NCI-H2171 treated with DMSO at 0.1 percent for 48 hours (cell line): ENCODE measurements at places on chromosomes 1 and 21.
A peak's percentile ranks its signal among the peaks of the same experiment; 100 is the strongest.

GRCh38 chr1:172394141-172394751, 26.2 kb upstream of the C1orf105 start:
- no peak for DNase-seq

GRCh38 chr1:84750110-84750730, 60.0 kb upstream of the SSX2IP start:
- DNase-seq: no peak

- no peak for DNase-seq
Observed at GRCh38 chr21:38228115-38228514, 28.7 kb upstream of the KCNJ15 start.

DNA sequence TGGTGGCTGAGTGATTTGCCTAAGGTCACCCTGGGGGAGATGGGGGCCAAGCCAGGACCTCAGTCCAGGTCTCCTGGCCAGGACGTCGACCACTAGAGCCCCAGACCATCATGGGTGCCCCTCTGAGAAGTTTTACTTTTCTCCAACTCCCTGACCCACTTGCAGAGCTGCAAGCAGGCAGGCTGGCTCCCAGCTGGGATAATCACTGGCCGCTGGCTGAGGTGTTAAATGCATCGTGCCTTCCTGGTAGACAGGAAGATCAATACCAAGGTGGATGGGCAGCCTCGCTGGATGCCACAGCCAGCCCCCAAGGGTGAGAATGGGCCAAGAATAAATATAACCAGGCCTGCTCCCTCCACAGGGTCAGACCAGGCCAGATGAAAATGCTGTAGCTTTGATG, 106.2 kb downstream of the EPHB2 start:
- DNase-seq: no peak

DNA sequence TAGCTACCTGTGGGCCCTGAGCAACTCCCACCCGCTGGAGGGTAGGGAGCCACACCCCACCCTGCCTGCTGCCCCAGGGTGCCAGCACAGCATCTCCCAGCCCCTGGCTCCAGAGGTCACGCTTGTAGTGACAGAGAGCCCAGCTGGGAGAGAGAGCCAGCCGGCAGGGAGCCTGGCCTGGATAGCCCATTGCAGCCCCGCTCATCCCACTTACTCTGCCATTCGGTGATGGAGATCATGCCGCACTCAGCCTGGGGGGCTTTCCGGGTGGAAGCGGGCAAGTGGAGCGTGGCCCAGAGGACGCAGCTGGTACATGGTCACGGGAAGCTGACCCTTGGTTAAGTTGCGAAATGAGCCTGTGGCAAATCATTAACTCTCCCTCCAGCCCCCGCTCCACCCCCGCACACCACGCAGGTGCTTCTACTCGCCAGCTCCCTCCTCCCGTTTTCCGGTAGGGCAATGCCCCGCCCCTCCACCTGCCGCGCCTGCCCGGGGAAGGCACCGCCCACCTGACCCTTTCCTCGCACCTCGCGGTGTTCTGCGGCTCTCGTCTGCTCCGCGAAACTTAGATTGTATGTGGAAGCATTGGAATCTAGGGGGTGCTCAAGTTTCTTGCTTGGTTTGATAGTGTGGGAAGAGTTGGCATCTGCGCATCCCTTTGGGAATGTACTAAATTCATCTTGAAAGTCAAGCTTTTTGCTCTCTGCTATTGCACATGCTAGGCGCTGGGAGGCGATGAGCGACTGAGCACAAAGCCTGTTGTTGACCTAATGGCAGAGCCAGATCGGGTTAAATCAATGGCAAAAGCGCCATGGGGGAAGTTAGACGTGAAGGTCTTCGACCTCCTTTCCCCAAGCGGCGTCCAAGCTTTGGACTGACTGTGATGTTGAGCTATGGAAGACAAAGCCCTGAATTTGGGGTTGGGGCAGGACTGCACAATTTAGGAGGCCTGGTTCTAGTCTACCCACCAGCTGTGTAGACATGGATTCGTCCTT, at the start of gene GOLT1A:
TSS of gene GOLT1A (minus strand) at position 321 of the 995 bp plus-strand sequence. CDS start at position 239, 82 bp downstream.
- DNase-seq: peak; percentile 74

DNA sequence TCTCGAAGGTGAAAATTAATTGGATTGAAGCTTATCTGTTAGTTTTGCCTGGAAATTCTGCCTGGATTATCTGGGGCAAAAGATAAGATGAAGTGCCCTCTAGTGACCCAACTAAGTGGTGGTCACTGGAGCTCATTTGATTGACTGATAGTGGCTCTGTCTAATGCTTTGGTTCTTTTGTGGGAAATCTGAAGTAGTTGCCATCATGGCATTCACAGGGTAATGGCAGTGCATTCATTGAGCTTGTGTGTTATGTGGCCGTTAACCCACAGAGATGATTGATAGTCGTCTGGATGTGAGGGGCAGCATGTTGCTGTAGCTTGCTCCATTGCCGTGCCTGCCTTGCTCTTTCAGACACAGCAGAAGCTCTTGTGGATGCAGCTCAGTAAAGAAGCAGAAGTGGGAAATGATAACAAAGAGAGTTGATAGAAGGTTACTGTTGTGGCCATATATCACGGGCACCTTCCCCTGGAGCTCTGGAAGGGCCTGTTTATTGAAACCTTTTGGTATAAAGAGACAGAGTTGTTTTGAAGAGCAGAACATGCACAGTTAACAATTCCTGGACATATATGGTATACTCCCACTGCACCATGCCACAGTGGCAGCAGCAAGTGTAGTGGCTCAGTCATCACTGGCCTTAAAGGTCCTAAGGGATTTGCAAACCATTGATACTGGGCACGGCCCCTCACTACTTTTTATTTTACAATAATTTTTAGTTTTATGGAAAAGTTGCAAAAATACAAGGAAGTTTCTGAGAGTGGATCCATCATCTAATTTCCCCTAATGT, 42.0 kb downstream of the CXADR start:
- no peak for DNase-seq

DNA sequence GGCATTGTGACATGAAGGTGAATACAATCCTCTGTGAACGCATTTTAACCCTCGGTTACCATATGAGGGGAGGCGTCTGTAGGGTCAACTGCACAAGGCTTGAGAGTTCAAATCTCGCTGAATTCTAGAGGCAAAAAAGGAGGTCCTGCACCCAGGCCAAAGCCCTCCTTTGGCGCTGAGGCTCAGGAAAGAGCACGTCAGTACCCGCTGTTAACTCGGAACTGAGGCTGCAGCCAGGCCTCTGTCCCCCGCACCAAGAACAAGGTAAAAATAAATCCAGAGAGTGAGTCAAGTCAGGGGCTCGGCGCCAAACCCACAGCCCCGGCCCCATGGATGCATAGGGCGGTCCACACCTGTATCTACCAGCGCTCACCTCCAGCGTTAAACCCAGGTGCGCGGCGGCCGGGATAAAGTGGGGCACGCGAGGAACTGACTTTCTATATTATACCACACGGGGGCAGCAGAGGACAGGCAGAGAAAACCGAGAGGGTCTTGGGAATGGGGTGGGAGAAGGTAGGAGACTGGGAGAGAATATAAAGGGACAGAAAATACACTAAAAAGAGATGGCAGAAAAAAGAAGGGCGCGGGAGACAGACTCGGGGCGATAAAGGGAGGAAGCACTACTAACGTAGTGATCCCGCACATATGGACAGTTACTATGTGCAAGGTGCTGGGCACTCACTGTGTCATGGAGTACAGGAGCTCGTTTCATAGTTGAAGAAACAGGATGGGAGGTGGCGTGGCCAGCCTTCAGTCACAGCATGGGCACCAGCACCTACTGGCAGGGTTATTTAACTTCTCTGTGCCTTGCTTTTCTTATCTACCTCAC, 54.9 kb downstream of the DMRTA2 start:
- DNase-seq: peak; percentile 82

- DNase-seq: no peak
Observed at GRCh38 chr1:206796981-206797402, 24.7 kb upstream of the IL10 start.

- no peak for DNase-seq
Observed at GRCh38 chr1:17371896-17372295, at the start of gene PADI6. PADI6 (plus strand) TSS chr1:17372196; CDS start chr1:17372246, 50 bp downstream.

DNA sequence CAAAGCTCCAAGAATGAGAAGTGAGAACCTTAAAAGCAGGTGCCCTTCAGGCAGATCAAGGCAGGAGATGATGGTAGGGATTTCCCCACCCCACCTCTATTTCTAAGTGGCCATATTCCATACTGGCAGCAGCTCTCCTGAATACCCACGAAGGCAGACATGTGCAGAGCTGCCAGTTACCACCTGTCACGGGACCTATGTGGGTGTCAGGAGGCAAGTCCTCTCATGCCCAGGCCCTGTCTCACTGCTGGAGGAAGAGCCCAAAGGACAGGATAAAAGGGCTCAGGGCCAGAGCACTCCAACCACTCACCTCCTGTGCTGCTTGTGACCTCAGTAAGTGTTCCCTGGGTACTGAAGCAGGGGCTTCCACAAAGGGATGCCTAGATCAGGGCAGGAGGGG, 721 bp upstream of the LCE1B start:
- no peak for DNase-seq

GRCh38 chr1:90274376-90274775, 279.5 kb downstream of the ZNF326 start:
- DNase-seq: no peak

DNA sequence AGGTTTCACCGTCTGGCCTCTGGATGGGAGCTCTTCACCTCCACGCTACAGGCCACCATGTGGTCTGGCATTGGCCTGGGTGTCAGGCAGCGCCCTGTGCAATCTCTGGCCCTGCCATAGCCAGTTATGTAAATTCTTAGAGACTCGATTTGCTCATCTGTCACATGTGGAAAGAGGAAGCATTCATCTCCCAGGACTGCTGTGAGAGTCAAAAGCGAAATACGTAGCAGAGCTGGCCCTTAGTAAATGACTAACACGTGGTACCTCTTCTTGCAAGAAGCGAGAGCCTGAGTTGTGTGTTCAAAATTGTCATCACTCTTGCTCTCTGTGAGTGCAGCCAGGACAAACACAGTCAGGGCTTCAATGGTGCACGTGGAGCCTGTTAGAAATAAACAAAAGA, 159.0 kb upstream of the BACE2 start:
- DNase-seq: no peak

DNA sequence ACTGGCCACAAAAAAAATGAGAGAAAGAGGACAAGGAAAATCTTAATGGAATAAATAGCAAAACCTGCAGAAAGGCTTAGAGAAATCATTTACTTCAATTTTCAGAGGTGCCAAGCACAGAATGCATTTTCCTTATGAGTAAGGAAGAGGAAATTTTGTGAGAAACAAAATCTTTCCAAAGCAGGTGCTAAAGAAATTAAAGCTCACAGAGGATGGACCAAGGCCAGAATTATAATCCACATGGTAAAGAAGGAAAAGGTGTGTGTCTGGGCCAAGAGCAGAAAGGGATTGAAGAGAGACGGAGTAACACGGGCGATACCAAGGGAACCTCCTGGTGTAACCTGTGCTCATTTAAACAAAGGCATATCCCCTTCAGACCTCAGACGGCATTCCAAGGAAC, 340.0 kb upstream of the NFIA start:
- no peak for DNase-seq

DNA sequence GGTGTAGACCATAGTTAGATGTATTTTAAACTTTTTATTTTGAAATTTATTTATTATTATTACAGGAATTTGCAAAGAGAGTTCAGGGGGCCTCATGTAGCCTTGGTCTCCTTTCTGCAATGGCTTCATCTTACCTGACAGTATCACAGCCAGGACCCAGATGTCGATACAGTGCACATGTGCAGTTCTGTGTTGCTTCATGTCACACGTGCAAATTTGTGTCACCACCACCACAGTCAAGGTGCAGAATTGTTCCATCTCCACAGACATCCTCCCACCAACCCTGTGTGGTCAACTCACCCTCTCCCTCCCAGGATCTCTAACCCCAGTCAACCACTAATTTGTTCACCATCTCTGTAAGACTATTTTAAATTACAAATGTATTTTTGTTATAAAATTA, 184.5 kb downstream of the CAMTA1 start:
- DNase-seq: no peak

DNA sequence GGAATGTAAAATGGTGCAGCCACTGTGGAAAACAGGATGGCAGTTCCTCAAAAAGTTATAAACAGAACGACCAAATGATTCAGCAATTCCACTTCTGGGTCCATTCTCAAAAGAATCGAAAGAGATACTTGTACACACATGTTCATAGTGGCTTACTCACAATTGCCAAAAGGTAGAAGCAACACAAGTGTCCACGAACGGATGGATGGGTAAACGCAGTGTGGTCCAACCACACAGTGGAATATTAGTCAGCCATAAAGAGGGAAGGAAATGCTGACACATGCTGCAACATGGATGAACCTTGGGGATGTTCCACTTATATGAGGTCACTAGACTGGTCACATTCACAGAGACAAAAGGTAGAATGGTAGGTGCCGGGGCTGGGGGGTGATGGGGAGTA, 5.3 kb downstream of the KRTAP10-1 start:
- DNase-seq: no peak

GRCh38 chr1:185297982-185298381, 19.1 kb downstream of the IVNS1ABP start:
- DNase-seq: no peak

DNA sequence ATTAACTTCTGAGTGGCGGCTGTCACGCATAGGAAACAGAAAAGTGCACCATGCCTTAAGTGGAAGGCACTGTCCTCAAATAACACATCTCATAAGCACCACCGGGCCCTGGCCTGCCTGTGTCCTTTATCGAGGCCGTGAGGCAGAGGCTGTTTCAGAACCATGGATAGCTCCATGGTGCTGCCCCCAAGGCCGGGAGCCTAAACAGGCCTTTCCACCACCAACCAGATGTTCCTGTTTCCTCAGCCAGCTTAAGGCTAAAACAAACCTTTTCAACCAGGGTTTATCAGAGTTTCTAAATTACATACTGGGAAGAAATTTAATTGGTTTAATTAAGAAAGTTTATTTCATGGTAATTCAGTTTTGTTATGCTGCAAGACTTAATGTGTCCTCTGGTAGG, 114.4 kb downstream of the DMRTA2 start:
- DNase-seq: no peak

DNA sequence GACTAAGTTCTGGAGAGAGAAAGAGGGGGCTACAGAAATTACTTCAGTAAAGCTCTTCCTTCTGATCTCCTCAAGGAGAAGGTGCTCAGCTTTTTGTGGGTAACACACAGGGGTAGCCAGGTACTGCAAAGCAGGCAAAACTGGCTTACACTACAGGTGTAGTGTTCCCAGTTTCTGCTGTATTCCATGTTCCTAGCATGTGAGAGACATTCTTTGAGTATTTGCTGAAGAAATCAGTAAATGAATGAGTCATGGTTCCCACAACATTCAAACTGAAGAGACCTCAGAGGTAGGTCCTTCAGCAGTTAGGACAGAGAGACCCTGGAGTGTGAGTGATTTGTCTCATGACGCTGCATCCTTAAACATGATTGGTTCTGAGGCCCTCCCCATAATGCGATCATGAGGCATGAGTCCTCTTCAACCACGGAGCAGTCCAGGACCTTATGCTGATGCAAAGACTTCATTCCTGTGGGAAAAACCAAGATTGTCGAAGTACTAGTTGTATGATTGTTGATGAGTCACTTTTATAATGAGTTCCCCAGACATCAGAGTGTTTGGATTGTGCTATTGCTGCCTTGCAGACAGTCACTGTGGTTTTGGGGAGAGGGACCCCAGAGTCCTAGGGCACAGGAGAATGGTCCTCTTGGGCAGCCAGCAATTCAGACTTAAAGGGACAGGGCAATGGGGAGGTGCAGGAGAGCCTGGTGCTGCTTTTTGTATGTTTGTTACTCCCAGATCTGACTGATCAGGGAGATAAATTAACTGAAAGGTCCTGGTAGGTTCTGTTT, 2.7 kb upstream of the OR10J4 start:
- no peak for DNase-seq

GRCh38 chr1:216075339-216075738, 347.9 kb downstream of the USH2A start:
- no peak for DNase-seq

- DNase-seq: no peak
Observed at GRCh38 chr1:178374016-178374415, 122.7 kb downstream of the CLEC20A start.

GRCh38 chr1:91876040-91876470, 9.9 kb downstream of the TGFBR3 start:
- DNase-seq: no peak
